EH (cell line): ENCODE measurements at places on chromosomes 1 and 21.

DNA sequence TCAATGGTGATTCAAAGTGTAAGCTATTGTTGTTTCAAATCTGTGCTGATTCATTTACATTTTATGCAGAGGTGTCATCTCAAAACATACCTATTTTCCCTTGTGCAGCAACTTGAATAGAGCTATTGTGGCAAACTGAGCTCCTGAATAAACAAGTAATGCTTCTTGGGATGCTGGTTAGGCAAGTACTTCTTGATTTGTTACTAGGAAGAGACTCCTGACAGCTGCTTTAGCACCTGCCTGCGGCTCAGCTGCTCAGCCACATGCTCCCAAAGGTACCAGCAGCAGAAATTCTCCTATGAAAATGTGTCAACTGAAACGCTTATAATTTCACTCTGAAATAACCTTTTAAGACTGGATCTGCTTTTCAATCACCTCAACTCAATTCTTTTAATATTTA lies 352.3 kb downstream of the RYR2 start:
- no peak for DNase-seq

DNA sequence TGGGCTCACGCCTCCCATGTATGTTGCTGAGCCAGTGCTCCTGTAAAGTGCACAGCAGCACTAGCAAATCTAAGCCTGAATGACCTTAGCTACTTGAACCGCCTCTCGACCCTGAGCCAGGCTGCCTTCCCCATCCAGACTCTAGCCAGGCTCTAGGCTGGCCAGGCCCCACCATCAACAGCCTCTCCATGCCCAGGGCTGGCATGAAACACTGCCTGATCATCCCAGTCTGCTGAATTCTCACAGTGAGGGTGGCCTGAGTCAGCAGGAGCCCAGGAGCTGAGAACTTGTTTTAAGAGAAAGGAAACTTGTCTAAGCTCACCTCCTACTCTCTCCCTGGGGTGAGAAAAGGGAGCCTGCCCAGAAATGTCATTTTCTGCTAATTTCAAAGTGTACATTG lies 733.3 kb downstream of the PTPRU start:
- DNase-seq: no peak

DNA sequence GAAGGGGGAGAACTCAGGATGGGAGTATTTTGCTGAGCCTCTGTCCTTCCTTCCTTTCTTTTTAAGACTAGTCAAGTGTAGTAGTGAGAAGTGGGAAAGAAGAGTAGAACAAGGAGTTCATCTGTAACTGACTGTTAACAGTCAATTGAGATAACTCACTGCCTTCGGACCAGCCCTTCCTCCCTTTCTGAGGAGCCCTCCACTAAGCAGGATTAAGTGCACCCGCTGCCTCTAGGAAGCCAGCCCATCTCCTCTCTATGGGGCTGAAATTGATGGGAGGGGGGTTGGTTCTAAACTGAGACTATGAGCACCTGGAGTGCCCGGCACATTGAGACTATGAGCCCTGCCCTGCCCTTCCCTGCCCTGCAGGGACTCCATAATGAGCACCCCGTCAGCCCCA lies 72.7 kb upstream of the TINAGL1 start:
- no peak for DNase-seq

- no peak for DNase-seq
These were observed 236.1 kb upstream of the VAMP3 start for GRCh38 chr1:7535016-7535415.

DNA sequence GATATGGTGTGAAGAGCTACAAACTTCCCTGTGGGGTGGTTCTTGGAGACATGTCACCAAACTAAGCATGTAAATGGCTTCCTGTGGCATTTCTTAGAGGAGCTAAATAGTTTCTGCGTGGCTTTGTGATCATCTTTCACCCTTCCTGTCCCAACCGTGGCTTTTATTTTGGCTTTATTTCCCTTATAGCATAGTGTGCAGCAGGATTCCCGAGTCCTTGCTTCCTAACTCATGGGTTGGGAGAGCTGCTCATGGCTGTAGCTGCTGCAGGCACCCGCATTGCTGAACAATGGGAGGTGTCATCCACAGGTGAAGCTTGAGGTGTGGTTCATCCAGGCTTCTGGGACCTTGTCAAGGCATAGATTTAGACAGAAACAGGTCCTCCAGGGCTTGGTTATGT lies 192.0 kb downstream of the SDCCAG8 start:
- no peak for DNase-seq

- DNase-seq: peak; percentile 38
These were observed 18.9 kb downstream of the TNNT2 start for GRCh38 chr1:201358596-201358995.

- no peak for DNase-seq
These were observed 64.6 kb upstream of the TARBP1 start for GRCh38 chr1:234543442-234544086.

DNA sequence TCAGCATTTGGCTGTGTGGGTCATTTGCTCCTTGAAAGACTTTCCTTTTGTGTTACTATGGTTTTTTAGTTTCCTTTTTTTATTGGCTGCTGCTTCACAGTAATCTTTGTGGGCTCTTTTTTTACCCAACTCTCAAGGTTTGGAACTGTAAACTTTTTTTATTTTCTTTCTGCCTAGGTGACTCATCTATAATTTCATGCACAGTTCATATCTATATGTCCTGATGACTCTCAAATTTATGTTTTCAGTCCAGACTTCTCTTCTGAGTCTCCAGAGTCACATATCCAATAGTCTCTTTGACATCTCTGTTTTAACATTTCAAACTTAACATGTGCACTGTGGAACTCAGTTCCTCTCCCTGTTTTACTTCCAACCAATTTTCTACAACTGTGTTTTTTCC lies 83.4 kb downstream of the ATF6 start:
- no peak for DNase-seq

- DNase-seq: no peak
These were observed 131.7 kb downstream of the BRINP2 start for GRCh38 chr1:177302357-177303044.

GRCh38 chr1:167221738-167222610 lies 1.3 kb downstream of the POU2F1 start:
- peak; percentile 74 for DNase-seq

GRCh38 chr21:33443194-33443593 lies 36.6 kb downstream of the TMEM50B start:
- no peak for DNase-seq

- DNase-seq: no peak
These were observed 32.5 kb upstream of the KIF1B start for GRCh38 chr1:10177876-10178275.

DNA sequence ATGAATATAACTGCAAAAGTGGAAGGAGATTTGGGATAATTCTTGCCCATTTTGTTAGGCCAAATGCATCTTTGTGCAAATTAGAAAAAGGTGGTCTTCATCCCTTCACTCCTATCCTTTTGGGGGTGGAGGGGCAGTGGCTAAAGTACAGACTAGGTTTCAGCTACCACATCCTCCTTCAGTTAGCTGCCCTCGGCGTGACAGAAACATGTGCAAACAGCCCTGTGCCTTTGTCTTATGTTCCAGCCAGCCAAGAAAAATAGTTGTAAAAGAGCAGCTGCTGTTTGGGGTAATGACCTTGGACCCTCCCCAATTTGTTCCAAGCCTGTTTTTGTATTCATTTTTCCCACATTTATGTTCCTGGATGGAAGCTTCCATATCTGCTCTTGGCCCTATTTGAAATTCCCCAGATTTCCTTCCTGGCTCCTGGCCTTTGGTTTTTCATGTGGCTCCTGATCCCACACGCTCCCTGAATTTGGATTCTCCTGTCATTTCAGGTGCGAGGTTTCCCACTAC lies 8.3 kb upstream of the LGALS8 start:
- no peak for DNase-seq

DNA sequence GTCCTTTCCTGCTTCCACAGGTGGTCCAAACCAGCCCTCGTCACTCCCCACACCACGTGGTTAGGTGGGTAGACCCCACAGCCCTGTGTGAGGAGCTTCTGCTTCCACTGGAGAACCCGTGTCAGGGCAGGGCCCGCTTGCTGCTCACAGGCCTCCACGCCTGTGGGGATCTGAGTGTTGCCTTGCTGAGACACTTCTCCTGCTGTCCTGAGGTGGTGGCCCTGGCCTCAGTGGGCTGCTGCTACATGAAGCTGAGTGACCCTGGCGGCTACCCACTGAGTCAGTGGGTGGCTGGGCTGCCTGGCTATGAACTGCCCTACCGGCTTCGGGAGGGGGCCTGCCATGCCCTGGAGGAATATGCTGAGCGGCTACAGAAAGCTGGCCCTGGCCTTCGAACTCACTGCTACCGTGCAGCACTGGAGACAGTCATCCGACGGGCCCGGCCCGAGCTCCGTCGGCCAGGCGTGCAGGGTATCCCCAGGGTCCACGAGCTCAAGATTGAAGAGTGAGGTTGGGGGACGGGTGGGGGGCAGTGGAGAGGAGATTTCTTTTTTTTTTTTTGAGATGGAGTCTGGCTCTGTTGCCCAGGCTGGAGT lies 5.5 kb upstream of the ISG20L2 start:
- no peak for DNase-seq

DNA sequence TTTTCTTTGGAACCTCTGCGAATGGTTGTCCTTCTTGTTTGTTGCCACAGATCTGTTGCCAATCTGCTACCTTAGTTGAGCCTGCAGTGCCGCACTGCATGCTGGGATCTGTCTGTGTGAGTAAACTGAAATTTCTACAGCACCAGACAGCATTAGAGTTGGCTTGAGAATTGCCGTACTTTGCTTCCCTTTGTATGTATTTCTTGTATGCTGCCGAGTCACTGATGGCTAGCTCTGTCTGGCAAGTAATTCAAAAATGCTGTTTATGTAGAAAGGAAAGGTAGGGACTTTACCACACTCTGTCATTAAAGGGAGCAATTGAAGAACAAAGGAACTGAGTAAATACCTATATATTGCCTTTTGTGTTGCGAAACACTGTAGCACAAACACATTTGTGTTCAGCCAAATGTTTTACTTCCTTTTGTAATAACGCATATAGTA lies 857.4 kb downstream of the USP25 start:
- DNase-seq: no peak

GRCh38 chr1:200034262-200034557 lies 6.7 kb downstream of the NR5A2 start:
- no peak for DNase-seq
